Fibroblast of lung (primary cell): ENCODE measurements at places on chromosomes 2 and 18. TPM values are rescaled to one million over a fixed set of nuclear protein-coding genes. Genes with fewer than 3 reads are reported as not detected.

DNA sequence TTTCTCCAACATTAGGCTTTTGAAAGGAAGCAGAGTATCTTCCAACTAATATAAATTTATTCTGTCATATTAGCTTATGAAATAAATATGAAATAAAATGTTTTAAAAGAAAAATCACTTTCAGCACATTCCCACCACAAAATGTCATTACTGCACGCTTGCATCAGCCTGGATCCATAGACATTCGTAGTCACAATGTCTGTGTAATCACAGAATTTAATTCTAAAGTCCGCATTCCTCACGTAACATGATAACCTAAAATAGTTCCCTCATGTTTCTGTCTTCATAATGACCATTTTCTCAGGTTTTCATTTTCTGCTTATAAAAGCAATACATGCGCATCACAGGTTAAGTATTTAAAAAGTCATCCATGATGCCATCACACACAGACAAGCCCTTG is 47.1 kb downstream of the HDAC4 start:
- DNase-seq, result no peak

DNA sequence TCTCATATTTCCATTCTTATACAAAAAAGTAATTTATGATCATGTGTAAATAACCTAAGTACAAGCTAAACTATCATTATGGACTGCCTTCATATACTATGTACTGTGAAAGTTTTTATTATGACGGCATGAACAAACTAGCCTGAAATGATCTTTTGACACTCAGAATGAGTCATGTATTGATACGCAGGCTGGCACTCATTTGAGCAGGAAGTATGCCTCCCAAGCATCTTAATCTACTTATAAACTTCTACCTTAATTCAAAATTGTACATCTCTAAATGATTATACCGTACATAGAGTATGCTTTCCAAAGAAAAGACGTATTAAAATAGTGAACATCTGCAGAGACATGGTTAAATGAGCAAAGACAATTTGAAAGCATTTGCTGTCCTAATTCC is 207.1 kb upstream of the SPOPL start:
- no peak for DNase-seq

DNA sequence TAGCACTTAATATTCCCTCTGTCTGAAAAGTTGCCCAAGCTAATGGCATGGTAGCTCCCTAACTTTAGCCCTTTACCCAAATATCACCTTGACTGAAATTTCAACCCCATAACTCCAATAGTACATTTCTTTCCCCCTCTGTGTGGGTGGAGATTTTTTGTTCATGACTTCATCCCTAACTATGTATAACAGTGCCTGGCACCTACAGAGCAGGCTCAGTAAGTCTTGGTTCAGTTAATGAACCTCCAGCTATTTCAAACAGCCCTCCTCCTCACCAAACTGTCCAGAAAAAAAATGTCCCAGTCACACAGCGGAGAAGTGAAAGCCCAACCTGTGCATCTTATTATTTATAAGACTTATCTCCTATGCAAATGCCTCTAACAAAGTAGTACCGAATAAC is 18.6 kb downstream of the BUB1 start:
- peak; percentile 73 for DNase-seq

ALPG gene
- total RNA-seq, result not detected in 2 replicates

DNA sequence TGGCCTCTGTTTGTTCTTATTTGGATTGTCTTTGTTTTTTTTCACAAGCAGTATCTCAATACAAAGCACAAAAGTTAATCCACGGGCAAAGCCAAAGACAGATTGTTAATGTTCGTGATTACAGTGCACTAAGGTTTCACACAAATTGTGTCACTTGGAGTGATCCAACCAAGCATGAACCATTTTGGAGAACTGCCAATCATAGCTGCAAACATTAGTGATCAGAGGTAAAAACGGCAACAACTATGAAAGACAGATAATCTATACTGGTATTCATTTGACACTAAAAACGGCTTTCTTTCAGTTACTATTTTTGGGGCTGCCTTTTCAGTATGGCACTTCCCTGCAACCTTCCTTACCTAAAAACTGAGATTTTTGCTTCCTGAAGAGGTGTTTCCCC is 213.1 kb upstream of the GULP1 start:
- no peak for DNase-seq
